ENCODE measurements at places on chromosomes 4 and X.

- no peak for DNase-seq
Measured at GRCh38 chr4:42653626-42654560, 3.0 kb downstream of the ATP8A1 start.

GRCh38 chr4:38600575-38600974 is 63.4 kb upstream of the KLF3 start:
- DNase-seq, result no peak

GRCh38 chr4:169963998-169964397 is 62.2 kb downstream of the MFAP3L start:
- DNase-seq, result peak; percentile 71

GRCh38 chrX:20681683-20682082 is 415.0 kb upstream of the RPS6KA3 start:
- peak; percentile 75 for DNase-seq

DNA sequence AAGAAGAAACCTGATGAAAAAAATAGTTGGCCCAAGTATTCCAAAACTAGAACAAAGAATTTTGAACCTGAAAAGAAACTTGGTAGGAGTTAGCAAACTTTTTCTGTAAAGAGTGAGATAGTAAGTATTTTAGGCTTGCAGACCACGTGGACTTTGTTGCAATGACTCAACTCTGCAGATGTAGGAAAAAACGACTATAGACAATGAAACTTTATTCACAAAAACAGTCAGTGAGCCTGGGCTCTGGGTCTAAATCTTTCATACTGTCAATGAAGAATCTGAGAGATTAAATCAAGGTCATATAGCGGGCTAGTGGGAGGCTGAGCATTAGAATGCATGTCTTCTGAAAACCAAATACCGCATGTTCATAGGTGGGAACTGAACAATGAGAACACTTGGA is 23.0 kb downstream of the SH3D19 start:
- peak; percentile 4 for DNase-seq
